ENCODE measurements at places on chromosomes 11 and 22. TPM values are rescaled to one million over a fixed set of nuclear protein-coding genes. Genes with fewer than 3 reads are reported as not detected.

The HYLS1 gene
- 1.9 TPM for total RNA-seq

The KLHL35 gene
- total RNA-seq, result 0.57 TPM

The ENTHD1 gene
- total RNA-seq, result not detected

The MS4A6E gene
- not detected for total RNA-seq

The RAPSN gene
- total RNA-seq, result 0.34 TPM

The TMEM191B gene
- 0.28 TPM for total RNA-seq

The ZNF215 gene
- total RNA-seq, result 5.8 TPM
